ENCODE measurements at places on chromosomes 3 and 15. TPM values are rescaled to one million over a fixed set of nuclear protein-coding genes. Genes with fewer than 3 reads are reported as not detected.

The TMEM207 gene
- not detected for total RNA-seq

The SLC51A gene
- total RNA-seq: 73.1 TPM

The CCR1 gene
- total RNA-seq: 31.1 TPM

The CCRL2 gene
- 1.9 TPM for total RNA-seq

The ZPLD1 gene
- not detected for total RNA-seq

The AHSG gene
- 1.4 TPM for total RNA-seq

The GOLGA8J gene
- total RNA-seq: not detected

The CDHR4 gene
- not detected for total RNA-seq

The SST gene
- total RNA-seq: 40.6 TPM

- no peaks in the 10 kb centered on the region for H3K27me3 ChIP-seq
- H3K4me3 ChIP-seq: no peak overlapping the region
- H3K36me3 ChIP-seq: no peaks in the 10 kb centered on the region
Measured at GRCh38 chr3:146157325-146158060, 3.5 kb downstream of the PLOD2 start.

DNA sequence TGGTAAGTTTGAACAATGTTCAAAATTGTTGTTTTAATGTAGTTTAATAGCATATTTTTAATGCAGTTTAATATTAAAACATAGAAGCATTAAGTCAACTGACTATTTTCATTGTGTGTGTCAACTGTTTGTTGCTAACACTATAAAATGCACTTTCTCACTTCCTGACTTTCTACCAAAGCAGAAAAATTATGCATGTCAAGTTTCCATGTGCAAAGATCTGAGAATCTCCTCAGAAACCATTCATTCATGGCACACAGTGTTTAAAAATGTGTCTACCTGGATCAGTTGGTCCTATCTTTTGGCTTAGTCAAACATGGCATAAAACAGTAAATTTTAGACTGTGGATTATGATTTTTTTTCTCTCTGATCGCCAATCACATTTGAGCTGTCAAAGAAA is 156.0 kb downstream of the PLD1 start:
- H3K27me3 ChIP-seq: no peaks in the 10 kb centered on the region
- no peak for DNase-seq
- H3K27ac ChIP-seq: peak overlapping the region; percentile 57
- peaks cover 11% of the 10 kb centered on the region for H3K36me3 ChIP-seq
- peaks cover 28% of the 10 kb centered on the region for H3K4me1 ChIP-seq
- no peak overlapping the region for H3K4me3 ChIP-seq

- no peaks in the 10 kb centered on the region for H3K36me3 ChIP-seq
- no peak overlapping the region for H3K27ac ChIP-seq
Measured at GRCh38 chr3:131612745-131613144, 110.0 kb upstream of the MRPL3 start.

GRCh38 chr3:184156522-184156955 is 1.4 kb downstream of the DVL3 start:
- H3K36me3 ChIP-seq: no peaks in the 10 kb centered on the region
- DNase-seq: peak; percentile 50
- peaks cover 48% of the 10 kb centered on the region for H3K4me1 ChIP-seq
- peak overlapping the region; percentile 76 for H3K27ac ChIP-seq
- no peaks in the 10 kb centered on the region for H3K27me3 ChIP-seq
- peak overlapping the region; percentile 98 for H3K4me3 ChIP-seq

- peaks cover 66% of the 10 kb centered on the region for H3K4me1 ChIP-seq
- no peak overlapping the region for H3K27ac ChIP-seq
- H3K27me3 ChIP-seq: no peaks in the 10 kb centered on the region
Measured at GRCh38 chr3:42070524-42070923, 20.6 kb upstream of the TRAK1 start.

DNA sequence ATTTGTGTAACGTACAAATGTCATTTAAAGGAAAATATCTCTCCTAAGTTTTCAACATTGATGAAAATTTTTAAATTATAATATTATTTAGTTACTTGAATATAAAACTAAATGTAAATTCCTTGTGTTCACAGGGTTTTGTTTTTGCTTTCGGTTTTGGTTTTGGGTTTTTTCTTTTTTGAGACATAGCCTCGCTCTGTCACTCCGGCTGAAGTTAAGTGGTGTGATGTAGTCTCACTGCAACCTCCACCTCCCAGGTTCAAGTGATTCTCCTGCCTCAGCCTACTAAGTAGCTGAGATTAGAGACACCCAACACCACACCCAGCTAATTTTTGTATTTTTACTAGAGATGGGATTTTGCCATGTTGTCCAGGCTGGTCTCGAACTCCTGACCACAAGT is 79.3 kb upstream of the TCF12 start:
- H3K4me1 ChIP-seq: no peaks in the 10 kb centered on the region
- no peak overlapping the region for H3K27ac ChIP-seq
- no peaks in the 10 kb centered on the region for H3K27me3 ChIP-seq
- H3K36me3 ChIP-seq: no peaks in the 10 kb centered on the region

- H3K4me3 ChIP-seq: no peak overlapping the region
- H3K36me3 ChIP-seq: no peaks in the 10 kb centered on the region
- H3K4me1 ChIP-seq: peaks cover 12% of the 10 kb centered on the region
- H3K27me3 ChIP-seq: no peaks in the 10 kb centered on the region
Measured at GRCh38 chr15:71781179-71781964, 29.0 kb upstream of the NR2E3 start.

DNA sequence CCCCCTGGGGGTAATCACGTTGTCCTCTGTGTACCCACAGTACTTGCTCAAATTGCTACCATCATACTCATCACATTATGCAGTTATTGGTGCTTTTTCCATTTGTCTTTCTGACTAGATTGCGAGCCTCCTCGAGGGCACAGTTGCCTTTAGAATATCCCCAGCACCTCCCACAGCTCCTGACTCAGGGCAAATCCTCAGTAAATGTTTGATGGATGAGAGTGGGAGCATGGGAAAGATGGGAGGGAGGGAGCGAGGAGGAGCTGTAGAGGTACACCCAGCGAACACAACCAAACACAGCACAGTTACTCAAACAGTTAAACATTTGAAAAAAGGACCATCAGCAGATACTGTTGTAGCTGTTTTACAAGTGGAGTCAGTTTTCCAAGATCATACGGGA is 27.9 kb downstream of the SIDT1 start:
- H3K27ac ChIP-seq: no peak overlapping the region
- DNase-seq: no peak
- no peaks in the 10 kb centered on the region for H3K27me3 ChIP-seq
- H3K4me1 ChIP-seq: peaks cover 10% of the 10 kb centered on the region
- no peaks in the 10 kb centered on the region for H3K36me3 ChIP-seq

- DNase-seq: no peak
- no peaks in the 10 kb centered on the region for H3K27me3 ChIP-seq
- H3K27ac ChIP-seq: no peak overlapping the region
- H3K36me3 ChIP-seq: no peaks in the 10 kb centered on the region
Measured at GRCh38 chr15:66401130-66402021, 14.7 kb downstream of the MAP2K1 start.

GRCh38 chr3:165194511-165195240 is 1.5 kb downstream of the SLITRK3 start:
- no peaks in the 10 kb centered on the region for H3K36me3 ChIP-seq
- peaks cover 15% of the 10 kb centered on the region for H3K4me1 ChIP-seq
- DNase-seq: no peak
- no peak overlapping the region for H3K4me3 ChIP-seq
- no peak overlapping the region for H3K27ac ChIP-seq

DNA sequence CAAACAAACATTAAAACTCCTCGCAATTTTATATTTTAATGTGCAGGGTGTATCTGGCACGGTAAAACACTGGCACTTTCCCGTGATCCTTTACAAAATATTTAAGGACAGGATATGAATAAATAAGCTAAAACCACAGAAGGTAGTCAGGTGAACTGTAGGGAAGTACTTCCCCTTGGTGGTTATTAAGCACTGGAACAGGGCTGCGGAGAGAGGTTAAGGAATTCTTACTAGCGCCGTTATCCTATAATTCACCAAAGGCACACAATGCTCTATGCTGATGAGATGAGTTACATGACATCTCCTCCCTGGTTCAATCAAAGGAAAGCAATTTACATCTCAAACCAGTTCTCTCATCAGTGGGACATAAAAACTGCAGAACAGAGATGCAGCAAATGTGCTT is 289.8 kb downstream of the ZBTB20 start:
- H3K36me3 ChIP-seq: no peaks in the 10 kb centered on the region
- H3K27ac ChIP-seq: no peak overlapping the region
- no peak for DNase-seq
- H3K4me3 ChIP-seq: no peak overlapping the region
- H3K27me3 ChIP-seq: no peaks in the 10 kb centered on the region

DNA sequence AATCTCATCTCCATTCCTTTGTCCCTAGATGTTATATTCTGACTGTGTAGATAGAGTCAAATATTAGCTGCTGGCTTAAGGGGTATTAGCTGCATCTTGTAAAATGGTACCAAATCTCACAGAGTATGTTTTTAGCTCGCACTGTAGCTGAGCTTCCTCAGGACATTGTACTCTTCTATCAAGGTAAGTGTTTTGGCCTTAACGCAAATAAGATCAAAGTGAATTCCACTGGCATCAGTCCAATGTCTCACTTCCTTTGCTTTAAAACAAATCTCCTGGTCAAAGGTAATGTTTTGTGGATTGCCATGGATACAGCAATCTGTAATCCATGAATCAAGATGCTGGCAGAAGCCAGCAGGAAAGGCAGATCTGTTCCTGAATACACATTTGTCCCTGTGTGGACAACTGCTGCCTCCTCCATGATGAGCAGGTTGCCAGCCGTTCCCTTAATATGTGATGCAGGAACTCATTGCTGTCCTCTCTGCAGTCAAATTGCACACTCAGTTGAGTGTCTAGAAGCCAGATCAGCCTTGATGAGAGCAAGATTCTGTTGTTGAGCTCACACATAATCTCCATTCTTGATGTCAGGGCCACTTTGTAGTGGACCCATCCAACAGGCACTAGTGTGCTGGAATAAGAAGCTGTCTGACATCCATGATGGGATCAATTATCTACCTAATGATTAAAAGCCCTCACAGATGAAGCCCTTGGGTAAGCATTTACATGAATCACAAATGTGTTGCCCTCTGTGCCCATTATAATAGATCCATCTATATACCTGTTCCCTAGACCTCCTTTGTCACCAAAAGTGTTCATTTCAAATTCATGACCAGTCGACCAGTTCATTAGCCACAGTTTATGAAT is 96.6 kb upstream of the AGTR1 start:
- no peaks in the 10 kb centered on the region for H3K36me3 ChIP-seq
- no peaks in the 10 kb centered on the region for H3K27me3 ChIP-seq
- no peaks in the 10 kb centered on the region for H3K4me1 ChIP-seq
- DNase-seq: no peak

DNA sequence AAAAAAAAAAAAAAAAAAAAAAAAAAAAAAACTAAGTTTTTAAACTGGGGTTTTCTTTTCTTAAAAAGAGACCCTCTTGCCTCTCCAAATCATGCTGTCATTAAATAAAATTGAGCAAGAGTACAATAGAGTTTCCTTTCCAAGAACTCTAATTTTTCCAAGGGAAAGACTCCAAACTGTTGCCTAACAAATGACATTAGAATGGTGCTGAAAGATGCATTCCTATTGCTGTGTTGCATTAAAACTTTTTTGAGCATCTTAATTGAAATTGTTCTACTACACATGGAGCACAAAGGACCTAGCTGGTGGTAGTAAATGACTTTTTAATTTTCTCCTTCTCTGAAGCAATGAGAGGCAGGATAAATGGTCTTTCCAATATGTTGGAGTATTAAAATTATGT is 469.1 kb upstream of the ARHGEF26 start:
- no peak overlapping the region for H3K27ac ChIP-seq
- H3K4me3 ChIP-seq: no peak overlapping the region
- H3K4me1 ChIP-seq: no peaks in the 10 kb centered on the region

DNA sequence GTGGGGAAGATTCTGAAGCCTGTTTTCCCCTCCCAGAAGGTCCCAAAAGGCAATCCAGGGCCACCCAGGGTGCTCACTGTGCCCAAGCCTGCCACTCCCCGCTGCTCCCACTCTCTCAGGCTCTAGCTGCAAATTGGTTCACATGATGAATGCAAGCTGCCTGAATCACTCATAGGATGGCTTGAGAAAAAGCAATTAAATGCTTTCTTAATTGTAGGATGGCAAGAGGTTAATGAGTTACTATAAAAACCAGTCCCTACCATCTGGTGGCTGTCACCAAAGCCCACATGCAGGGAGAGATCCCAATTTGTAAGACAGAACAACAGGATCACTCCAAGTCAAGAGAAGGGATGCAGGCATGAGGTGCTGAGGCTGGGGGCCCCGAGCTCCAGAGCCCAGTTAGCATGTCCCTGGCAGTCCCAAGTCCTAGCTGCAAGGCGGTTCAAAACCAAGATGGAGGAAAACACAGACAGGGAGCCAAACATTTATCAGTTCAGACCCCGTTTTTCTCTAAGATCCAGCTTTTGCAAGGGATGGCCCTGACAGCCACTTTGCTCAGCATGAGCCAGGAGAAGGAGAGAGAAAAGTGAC is 207.1 kb downstream of the UACA start:
- no peak overlapping the region for H3K27ac ChIP-seq
- peaks cover 7% of the 10 kb centered on the region for H3K4me1 ChIP-seq
- DNase-seq: no peak
- H3K36me3 ChIP-seq: no peaks in the 10 kb centered on the region
- no peak overlapping the region for H3K4me3 ChIP-seq

- H3K27me3 ChIP-seq: no peaks in the 10 kb centered on the region
- H3K4me1 ChIP-seq: no peaks in the 10 kb centered on the region
- no peak overlapping the region for H3K27ac ChIP-seq
- no peaks in the 10 kb centered on the region for H3K36me3 ChIP-seq
- H3K4me3 ChIP-seq: no peak overlapping the region
Measured at GRCh38 chr3:71893122-71893521, 108.2 kb upstream of the PROK2 start.

DNA sequence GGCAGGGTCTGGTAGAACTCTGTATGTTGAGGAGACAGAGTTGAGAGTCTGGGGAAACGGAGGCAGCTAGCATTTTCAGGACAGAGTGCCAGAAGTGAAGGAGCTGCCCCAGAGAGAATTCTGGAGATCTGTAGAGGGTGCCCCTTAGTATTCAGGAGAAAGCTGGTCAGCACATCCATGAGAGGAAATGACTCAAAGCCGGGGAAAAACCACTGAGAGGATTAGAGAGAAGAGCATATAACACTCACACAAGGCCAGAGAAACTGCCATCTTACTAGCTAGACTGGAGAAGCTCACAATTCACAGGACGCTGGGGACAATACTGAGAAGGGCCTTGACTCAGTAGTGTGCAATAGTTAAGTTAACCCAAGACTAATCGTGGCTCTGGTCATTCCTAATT is 75.7 kb upstream of the DPPA4 start:
- no peaks in the 10 kb centered on the region for H3K4me1 ChIP-seq
- H3K27ac ChIP-seq: no peak overlapping the region
- H3K4me3 ChIP-seq: no peak overlapping the region
- H3K27me3 ChIP-seq: no peaks in the 10 kb centered on the region
- H3K36me3 ChIP-seq: no peaks in the 10 kb centered on the region
- no peak for DNase-seq

DNA sequence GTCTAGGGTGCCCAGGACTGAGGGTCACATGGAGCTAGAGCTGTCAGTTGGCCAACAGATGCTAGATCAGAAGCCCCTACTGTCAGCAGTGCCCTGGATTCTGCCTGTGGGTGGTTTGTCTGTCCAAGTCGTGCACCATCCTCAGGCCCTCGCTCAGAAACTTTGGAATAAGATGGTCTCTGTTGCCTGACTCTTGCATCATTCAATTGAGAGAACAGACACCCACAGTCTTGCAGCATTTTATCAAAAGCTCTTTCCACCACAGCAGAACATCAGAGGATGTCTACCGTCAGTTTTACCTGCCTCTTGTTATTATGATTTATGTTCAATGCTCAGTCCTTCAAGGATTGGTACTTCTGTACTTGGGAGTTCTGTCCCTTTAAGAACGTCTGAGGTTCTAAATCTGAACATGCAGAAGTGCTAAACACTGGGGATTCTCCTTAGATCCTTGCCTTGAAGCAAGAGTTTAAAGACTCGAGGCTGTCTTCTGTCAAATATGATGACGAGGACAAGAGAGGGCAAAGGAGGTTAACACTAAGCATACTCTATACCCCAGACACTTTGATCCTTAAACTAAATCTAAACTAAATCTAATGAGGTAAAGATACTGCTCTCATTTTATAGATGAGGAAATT is 4.8 kb downstream of the AQP9 start:
- H3K27ac ChIP-seq: no peak overlapping the region
- no peaks in the 10 kb centered on the region for H3K36me3 ChIP-seq
- H3K27me3 ChIP-seq: no peaks in the 10 kb centered on the region
- H3K4me3 ChIP-seq: no peak overlapping the region

Data from adrenal gland (tissue), 19 donors.